Right forelimb (tissue), 1 donor: ENCODE measurements at places on chromosomes 11 and 22.

- DNase-seq = no peak
Measured at GRCh38 chr11:128926437-128927107, 16.1 kb downstream of the TP53AIP1 start.

- no peak for DNase-seq
Measured at GRCh38 chr11:36622431-36623136, 24.5 kb upstream of the RAG2 start.

- DNase-seq = no peak
Measured at GRCh38 chr11:87518266-87518665, 480.5 kb downstream of the TMEM135 start.

DNA sequence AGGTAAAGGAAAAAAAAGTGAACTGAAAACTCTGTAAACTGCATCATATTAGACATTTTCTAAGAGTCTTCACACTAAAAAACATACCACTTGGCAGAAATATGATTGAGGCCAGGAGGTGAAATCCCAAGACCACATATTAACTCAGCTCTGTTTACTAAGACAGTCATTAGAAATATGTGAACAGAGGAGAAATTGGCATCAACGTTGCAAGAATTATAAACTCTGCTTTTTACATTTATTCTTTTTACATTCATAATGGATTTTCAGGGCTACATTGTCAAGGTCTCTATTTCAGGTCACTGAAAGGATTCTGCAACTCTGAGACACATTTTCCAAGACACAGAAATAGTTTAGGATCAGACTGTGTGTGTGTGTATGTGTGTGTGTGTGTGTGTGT, 1364.0 kb downstream of the LRRC4C start:
- no peak for DNase-seq
